Stimulated activated CD4-positive, alpha-beta T cell treated with anti-CD3 and anti-CD28 coated beads, Interleukin-4, amount 100 ng/mL, for 24 hours (primary cell): ENCODE measurements at places on chromosomes 11 and 22.

GRCh38 chr11:131025020-131025419 lies 108.7 kb upstream of the SNX19 start:
- no peak for DNase-seq

- DNase-seq = no peak
Observed at GRCh38 chr11:61610905-61611304, 30.0 kb upstream of the SYT7 start.

DNA sequence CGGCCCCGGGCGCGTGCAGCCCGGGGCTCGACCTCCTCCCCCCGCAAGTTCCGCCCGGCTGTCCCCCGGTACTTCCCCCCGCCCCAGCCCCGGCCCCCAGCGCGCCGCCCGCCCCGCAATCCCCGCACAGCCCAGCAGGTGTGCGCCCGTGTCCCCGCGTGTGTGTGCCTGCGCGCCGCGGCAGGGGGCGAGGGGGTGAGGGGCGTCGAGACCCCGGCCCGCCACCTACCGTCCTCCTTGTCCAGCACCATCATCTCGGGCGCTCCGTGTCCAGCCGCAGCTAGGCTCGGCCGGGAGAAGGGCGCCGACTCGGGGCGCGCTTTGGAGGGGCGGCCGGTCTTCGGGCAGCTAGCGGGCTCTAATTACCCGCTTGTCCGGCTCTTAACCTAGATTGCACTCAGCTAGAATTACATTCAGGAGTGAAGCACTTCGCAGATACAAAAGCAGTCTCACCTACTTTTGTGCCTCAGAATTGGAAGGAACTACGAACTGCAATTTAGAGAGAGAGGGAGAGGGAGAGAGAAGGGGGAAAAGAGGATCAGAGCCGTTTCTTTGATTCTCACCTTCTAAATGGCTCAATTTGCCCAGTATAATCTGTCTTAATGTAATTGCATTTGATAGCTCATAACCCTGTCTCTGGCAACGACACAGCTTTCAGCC lies 439 bp downstream of the LMO1 start:
- no peak for DNase-seq

GRCh38 chr22:37274380-37274862 lies 7.9 kb upstream of the CYTH4 start:
- DNase-seq = no peak

DNA sequence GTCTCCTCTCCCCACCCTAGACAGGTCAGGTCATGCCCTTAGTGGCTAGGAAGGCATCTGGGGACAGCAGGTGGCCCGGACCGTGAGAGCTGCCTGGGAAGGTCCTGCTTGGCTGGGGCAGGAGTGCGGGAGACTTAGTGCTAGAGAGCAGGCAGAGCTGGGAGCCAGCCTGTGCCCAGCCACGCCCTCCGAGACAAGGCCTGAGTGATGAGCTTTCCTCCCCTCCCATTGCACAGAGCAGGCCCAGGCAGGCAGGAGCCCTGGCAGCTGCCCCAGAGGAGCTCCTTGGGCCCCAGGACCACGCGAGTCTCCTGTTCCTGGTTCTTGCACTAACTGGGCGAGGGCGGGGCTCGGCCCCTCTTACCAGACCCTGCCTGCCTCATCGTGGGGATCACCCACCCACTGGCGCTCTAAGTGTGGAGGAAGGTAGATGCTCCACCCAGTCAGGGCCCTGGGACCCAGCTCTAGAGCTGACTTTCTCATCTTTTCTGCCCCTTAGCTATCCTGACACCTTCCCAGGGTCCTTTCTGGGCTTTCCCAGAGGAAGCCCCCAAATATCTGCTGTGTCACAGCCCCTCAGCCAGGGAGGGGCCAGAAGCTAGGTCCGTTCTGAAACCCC lies 44.9 kb downstream of the MACROD1 start:
- DNase-seq = no peak

- DNase-seq = no peak
Observed at GRCh38 chr22:19455585-19456370, 8.3 kb upstream of the C22orf39 start.
